ENCODE measurements at places on chromosomes 2 and 18.
A peak's percentile ranks its signal among the peaks of the same experiment; 100 is the strongest.

DNA sequence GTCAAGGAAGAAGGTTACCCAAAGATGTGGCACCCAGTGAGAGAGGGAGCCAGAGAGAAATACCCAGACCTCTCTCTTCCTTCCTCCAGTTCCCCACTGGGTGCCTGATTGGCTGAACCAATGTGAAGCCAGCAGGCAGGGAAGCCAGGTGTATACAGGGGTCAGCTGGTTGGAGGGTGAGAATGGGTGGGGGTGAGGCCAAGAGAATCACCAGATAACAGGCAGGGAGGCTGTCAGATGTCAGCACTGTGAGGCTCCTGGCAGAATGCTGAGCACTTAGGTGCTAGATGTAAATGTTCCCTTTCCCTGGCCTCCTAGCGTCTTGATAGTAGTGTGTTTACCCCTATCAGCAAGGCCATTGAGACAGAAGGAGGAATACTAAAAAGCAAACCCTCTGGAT, 104.0 kb upstream of the MGAT5 start:
- DNase-seq, result no peak

DNA sequence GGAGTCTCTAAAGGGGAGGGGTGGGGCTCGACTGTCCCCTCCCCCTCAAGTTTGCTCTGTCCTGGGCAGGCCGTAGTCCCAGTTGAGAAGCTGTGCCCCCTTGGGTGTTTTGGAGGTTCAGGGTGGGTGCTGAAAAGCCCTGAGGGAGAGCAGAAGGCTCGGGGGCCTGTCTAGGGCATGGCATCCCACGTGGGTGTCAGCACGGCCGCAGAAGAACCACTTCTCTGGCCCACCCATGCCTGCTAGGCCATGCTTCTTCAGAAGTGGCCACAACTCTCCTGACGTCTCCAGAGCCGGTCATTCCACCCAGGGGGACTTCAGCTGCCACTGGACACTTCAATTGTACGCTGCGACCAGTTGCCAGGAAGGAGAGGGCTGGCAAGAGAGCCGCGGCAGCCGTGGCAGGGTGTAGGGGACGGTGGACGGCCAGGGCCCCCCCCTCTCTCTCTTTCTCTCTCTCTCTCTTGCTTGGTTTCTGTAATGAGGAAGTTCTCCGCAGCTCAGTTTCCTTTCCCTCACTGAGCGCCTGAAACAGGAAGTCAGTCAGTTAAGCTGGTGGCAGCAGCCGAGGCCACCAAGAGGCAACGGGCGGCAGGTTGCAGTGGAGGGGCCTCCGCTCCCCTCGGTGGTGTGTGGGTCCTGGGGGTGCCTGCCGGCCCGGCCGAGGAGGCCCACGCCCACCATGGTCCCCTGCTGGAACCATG, at the start of gene INPP5D:
Gene INPP5D (plus strand): TSS at position 546 of the 704 bp plus-strand sequence. CDS start 137 bp downstream, at position 683.
- no peak for DNase-seq

DNA sequence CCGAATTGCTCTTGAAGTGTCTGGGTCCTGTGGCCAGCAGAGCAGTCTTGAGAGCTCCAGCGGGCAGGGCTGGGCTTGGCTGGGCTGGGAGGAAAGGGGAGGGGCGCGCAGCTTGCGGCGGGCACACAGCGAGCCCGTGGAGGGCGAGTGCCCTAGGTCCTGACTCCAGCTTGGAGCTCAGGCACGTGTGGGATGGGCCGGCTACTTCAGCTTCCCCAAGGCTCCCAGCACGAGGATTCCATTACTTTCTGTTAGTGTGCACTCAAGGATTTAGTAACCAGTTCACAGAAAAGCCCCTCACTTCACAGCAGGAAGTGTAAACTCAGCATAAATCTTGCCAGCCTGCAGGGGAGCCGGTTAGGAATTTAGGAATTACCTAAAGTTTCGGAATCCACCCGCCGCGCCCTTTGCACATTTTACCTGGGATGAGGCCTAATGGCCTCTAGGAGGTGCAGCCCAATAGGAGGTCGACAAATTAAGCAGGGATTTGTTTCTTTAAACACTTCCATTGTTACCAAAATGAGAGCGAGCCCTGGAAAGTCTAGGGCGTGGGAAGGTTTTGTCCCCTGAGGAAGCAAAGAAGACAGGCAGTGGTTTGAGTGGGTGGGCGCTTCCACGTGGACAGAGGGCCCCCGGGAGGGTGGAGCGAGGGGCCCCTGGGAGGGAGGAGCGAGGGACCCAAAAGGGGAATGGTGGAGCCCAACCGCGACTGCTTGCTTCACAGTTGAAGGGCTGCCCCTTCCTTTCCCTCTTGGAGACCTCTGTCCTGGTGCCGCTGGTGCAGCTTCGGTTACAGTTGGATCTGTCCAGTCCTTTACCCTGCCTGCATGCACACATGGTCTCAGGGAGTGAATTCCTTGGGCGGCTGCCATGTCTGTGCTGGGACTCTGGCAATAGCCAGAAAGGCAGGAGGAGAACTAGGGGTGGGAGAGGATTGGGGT, 93.3 kb downstream of the CTAGE1 start:
- DNase-seq, result no peak

DNA sequence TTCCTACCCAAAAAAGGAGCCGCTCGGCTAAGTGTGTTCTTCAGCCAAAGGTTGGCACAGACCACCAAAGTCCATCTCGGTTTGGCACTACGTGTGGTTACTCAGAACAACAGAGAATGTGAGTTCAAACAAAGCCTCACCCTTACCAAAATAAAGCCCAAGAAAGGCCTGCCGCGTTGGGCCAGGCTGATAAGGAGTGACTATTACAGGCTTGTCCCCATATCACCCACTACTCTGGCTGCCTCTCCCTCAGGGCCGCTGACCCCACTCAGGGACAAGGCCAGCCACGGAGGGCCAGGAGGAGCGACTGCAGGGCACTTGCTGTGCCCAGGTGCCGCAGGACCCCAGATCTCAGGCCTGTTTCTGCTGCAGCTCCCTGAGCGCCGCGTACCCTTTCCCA, 13.8 kb downstream of the HS1BP3 start:
- DNase-seq, result no peak

DNA sequence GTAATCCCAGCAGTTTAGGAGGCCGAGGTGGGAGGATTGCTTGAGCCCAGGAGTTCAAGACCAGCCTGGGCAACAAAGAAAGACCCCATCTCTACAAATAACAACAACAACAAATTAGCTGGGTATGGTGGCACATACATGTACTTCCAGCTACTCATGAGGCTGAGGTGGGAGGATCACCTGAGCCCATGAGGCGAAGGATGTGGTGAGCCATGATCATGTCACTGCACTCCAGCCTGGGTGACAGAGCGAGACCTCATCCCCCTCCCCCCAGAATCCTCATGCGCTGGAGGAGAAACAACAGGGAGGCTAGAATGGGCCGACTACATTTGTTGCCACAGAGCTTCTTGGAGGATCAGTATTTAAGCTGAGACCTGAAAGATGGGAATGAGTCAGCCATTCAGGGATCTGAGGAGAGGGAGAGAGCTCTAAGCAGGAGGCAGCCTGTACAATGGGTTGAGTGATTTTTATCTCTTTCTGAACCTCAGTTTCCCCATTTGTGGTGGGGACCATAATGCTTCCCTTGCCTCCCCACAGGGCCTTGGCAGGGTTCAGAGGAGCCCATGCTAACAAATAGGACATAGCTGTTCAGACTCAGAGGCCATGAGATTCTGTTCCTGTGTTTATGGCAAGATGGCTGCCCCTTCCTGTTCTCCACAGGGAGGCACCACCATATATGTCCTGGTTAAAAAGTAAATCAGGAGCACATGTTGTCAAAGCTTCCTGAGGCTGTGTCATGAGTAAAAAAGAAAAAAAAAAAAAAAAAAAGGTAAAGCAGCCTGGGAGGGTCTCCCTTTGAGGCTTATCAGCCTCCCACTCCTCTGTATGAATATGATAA, 131.4 kb upstream of the HAAO start:
- DNase-seq, result no peak

DNA sequence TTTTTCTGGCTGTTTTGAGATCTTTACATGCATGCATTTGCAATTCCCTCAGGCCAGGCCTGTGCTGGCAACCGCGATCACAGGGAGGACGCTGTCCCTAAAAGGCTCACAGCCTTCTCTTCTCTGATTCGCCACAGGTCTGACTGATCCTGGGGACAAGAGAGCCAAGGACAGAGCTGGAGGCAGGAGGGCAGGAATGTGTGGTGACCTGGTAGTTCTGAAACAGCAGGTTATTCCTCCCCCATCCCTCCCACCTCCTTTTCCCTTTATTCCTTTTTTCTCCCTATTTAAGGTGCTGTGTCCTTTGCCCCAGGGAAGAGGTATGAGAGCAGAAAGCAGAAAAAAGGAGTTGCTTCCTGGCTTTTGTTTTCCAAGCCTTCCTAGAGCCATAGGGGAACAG, 21.9 kb downstream of the TMEM177 start:
- DNase-seq, result no peak

GRCh38 chr2:127226520-127227263, 6.6 kb upstream of the CYP27C1 start:
- DNase-seq, result no peak

GRCh38 chr2:71615767-71616730, 162.7 kb downstream of the DYSF start:
- DNase-seq, result no peak

DNA sequence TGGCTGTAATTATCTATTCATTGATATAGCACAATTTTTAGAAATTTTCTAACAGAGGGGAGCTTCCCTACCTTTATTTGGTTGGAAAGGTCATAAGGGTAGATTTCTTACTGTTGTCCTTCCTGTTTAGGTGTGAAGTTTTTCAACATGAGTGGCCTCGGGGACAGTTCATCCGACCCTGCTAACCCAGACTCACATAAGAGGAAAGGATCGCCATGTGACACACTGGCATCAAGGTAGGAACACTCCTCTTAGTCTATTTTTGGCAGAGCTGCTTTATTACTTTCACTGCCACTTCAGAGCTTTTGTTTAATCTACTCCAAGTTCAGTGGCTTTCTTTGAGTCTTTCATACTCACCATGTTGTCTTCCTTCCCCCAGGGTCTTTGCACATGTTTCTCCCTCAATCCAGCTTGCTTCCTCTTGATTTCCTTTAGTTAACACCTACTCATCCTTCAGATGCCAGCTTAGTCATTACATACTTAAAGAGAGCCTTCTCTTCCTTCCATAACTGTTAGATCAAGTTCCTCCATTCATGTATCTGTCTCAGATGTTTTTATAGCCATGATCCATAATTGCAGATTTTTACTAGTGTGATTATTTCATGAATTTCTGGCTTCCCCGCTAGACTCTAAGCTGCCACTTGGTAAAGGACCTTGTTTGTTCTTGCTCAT, 134.5 kb downstream of the PTRHD1 start:
- DNase-seq, result no peak

DNA sequence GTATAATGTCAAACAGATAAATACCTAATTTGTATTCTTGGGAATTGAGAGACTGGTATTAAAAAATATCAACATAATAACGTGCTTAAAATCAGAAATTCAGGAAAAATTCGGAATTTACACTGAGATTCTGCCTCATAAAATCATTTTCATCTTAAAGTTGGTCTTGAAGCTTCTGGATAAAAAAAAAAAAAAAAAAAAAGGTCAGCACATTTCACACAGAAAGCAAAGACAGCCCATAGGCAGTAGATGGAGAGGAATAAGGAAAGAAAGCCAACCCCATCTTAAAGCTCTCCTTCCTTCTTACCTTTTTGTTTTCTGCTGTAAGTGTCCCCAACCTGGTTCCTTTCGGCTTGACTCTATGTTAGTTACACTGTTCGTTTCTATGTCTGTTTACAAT, 41.5 kb upstream of the ALK start:
- DNase-seq, result no peak

DNA sequence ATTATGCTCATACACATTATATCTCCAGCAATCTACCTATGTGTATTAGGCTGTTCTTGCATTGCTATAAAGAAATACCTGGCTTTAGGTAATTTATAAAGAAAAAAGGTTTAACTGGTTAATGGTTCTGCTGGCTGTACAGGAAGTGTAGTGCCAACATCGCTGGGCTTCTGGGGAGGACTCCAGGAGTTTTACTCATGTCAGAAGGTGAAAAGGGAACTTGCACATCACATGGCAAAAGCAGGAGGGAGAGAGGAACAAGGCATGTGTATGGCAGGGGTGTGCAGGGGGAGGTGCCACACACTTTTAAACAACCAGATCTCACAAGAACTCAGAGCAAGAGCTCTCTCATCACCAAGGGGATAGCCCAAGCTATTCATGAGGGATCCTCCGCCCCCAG, 715.4 kb upstream of the ZEB2 start:
- no peak for DNase-seq

- DNase-seq, result no peak
Measured at GRCh38 chr2:215845839-215846586, 167.3 kb downstream of the MREG start.

DNA sequence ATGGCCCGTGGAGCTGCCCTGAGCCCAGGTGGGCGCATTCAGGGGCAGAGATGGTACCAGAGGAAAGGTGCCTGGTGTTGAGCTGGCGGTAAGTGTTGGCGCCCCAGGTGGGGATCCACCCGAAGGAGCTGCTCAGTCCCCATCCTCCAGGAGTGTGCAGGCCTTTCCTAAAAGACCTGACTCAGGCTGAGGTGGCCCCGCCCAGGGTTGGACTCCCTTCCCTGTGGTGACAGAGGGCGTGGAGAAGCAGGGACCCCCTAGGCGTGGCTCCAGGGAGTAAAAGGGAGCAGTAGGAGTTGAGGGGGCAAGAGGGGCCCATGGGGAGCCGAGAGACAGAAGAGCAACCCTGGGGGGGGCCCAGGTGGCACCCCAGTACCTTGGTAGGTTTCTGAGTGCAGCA, 2.4 kb downstream of the OXER1 start:
- no peak for DNase-seq

DNA sequence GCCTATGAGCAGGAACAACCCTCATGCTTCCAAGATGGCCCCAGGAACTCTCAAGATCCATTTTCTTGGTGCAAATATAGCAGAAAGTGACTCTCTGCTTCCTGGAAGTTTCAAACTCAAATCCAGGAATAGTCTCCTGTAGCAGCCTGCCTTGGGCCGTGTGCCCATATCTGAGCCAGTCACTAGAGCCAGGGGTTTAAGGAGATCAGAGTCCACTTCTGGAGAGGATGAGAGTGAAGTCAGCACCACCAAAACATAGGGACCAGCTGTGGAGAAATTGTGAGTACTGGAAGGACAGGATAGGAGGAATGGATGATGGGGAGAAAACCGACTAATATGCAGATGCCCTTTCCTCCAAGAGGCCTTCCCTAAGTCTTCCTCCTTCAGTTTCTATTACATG, 33.2 kb downstream of the PSD4 start:
- no peak for DNase-seq

DNA sequence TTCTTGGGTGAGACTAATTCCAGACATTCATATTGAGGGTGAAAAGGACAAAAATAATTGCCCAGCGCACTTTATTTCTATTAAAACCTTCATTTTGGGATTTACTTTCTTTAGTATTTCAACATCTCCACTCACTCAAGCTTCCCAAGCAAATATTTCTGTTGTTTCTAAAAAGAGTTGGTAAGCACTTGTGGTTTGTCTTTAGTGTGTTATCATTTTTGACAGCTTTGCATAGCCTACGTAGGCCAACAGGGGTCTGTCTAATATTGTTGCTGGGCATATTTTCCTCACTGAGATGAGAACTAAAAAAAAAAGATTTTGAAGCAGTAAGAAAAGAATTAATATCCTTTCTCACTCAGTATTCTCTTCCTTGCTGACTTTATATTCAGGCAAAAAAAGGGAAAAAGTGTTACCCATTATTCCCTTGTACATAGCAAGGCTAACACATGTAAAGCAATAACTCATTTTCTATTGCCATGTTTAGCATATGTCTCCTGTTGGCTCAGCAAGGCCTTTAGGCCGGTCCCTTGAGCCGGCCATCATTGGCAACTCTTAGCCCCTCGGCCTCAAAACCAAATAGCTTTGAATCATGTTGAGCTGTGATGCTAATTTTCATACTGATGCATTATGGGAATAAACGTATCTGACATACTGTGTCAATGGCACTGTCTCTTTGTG, 494.2 kb downstream of the ARHGAP15 start:
- DNase-seq, result no peak

- peak; percentile 3 for DNase-seq
Measured at GRCh38 chr2:12533337-12534005, 183.3 kb upstream of the TRIB2 start.

- DNase-seq, result no peak
Measured at GRCh38 chr2:15840148-15840547, 100.2 kb upstream of the MYCN start.

All from HAP-1 (cell line).